Germinal center (tissue), 1 donor: ENCODE measurements at places on chromosomes 11 and 22.

DNA sequence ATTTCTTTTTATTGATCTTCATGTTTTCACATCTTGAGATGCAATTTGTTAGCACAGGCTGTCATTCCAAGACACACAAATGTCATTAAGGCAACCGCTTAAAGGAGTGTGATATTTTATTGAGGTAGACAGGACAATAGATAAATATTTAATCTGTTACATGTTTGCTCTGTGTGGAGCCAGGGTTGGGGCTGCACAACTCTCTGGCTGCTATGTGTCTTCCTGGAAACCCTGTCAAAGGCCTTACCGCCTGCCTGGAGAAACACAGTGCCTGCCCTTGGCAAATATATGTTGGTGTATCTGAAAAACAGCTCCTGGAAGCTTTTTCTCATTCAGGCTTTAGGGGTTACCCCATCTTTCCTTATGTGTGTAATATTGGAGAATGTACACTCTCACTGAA is 139.7 kb upstream of the TEAD1 start:
- no peak for DNase-seq

GRCh38 chr11:83979593-83979992 is 693.4 kb upstream of the CCDC90B start:
- DNase-seq = no peak

GRCh38 chr11:13782390-13783075 is 114.1 kb downstream of the FAR1 start:
- no peak for DNase-seq

DNA sequence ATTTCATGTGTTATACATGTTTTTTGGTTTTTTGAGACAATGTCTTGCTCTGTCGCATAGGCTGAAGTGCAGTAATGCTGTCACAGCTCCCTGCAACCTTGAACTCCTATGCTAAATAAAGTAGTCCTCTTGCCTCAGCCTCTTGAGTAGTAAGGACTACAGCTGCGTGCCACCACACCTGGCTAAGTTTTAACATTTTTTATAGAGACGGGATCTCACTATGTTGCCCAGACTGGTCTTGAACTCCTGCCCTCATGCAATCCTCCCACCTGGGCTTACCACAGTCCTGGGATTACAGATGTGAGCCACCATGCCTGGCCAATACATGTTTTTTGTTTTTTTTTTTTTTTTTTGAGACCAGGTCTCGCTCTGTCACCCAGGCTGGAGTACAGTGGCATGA is 33.9 kb downstream of the SWAP70 start:
- DNase-seq = no peak

DNA sequence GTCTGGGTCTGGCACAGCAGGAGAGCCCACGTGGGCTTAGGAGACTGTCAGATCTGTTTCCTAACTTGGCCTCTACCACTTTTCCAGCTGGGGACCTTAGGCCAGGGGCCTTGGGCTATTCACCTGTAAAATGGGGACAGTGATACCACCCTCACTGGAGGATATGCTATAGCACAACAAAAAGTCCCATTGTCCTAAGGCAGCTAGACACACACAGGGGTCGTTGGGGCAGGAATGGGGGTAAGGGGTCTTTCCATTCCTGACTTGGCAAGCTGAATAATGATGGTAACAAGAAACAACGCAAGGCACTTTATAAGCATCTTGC is 2.6 kb upstream of the SH3BP1 start:
- no peak for DNase-seq

- no peak for DNase-seq
These were observed 40.4 kb downstream of the SLCO2B1 start for GRCh38 chr11:75191330-75191717.

DNA sequence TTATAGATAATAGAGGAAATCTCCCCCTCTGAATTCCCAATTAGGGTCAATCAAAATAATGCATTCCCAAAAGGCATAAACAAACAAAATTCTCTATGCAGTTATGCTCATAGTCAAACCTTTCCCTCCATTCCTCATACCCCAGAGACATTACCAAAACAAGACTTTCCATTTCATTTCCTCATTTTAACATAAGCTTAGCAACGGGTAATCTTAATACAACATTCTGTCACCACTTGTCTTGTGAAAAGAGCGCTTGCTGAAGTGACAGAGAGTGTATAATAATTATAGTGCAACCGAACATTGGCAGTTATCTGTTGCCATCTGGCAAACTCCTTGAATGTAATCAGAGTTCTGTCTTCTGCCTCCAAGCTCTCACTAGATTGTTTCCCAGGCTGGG is 1.2 kb upstream of the SLN start:
- no peak for DNase-seq

DNA sequence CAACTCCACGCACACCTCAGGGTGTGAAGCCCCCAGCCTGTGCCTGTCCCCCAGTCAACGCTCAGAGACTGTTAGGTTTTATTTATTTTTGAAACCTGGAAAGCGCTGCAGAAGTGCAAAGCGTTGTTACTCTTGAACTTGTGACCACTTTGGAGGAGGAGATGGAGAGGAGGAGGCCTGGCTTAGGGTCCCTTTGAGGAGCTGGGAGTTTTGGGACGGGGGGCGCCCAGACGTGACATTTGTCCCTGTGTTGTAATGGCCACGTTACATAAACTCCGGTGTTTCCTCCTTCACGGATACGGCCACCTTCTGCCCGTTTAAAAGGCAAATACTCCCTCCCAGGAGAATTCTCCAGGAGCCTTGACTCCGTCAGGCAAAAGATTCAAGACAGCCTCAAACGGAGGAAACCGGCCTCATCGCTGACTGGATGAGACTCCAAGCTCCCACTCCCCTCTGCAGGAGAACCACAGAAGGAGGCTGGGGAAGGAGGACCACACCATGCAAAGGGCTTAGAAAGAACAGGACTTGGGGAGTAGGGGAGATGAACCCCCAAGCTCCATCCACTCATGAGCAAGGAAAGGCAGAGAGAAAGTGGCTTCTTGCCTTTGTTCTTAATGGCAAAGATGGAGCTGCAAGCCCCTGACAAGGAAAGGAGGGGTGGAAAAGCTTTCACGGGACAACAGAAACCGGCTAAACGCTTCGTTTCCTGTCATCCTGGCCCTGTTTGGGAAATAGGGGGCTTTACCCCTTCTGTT is 630 bp downstream of the PIK3IP1 start:
- no peak for DNase-seq
